Activated T-cell treated with anti-CD3 and anti-CD28 coated beads, Interleukin-2, amount 50 U/mL, for 24 hours (primary cell): ENCODE measurements at places on chromosomes 2 and 18.

DNA sequence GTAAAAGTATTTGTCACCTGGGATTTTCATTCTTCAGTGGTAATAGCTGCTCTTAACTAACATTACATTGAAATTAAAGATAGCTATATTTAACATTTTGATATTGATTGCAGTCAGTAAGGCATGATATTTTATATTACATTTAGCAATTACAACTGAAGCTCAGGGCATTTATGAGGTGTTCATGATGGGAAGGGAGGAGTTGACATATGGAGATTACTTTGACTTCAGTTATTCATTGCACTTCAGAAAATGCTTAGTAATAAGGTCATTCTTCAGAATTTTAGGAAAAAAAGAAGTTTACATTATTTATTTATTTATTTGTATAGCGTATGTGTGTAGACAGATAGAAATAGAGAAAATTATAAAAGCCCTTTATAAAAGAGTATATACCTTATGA is 352.0 kb downstream of the GALNT13 start:
- H3K27ac ChIP-seq: no peak overlapping the region
- no peak overlapping the region for H3K4me3 ChIP-seq
- H3K4me1 ChIP-seq: no peaks in the 10 kb centered on the region
- H3K36me3 ChIP-seq: no peaks in the 10 kb centered on the region

GRCh38 chr2:1501038-1501851 is 88.0 kb downstream of the TPO start:
- no peak for DNase-seq
- H3K4me1 ChIP-seq: no peaks in the 10 kb centered on the region
- H3K36me3 ChIP-seq: no peaks in the 10 kb centered on the region
- H3K4me3 ChIP-seq: no peak overlapping the region

- H3K27ac ChIP-seq: no peak overlapping the region
- H3K27me3 ChIP-seq: no peaks in the 10 kb centered on the region
These were observed 933.6 kb upstream of the SLC39A10 start for GRCh38 chr2:194723446-194723845.

- peak overlapping the region; percentile 100 for H3K4me3 ChIP-seq
- H3K27me3 ChIP-seq: no peaks in the 10 kb centered on the region
- H3K4me1 ChIP-seq: peaks cover 67% of the 10 kb centered on the region
- DNase-seq: no peak
- peak overlapping the region; percentile 100 for H3K27ac ChIP-seq
These were observed 2.0 kb downstream of the XRCC5 start for GRCh38 chr2:216111122-216111521.

DNA sequence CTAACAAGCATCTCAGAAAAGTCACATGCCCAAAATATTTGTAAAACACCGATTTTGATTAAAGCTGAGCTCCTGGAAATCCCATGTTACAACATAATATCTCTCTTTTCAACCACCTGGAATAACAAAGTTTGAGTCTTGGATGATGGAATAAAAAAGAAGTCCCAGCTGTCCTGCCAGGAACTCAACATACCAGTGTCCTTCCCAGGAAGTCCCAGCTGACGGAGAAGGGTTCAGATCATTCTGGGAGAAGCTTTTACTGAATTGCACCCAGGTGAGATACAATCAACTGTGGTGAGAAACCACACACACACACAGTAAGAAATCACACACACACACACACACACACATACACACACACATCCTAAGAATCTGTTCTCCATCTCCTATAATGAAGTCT is 413.1 kb upstream of the PKDCC start:
- no peaks in the 10 kb centered on the region for H3K36me3 ChIP-seq
- H3K27ac ChIP-seq: no peak overlapping the region
- DNase-seq: no peak
- no peaks in the 10 kb centered on the region for H3K4me1 ChIP-seq
- no peaks in the 10 kb centered on the region for H3K27me3 ChIP-seq

GRCh38 chr2:181573140-181573736 is 83.7 kb downstream of the CERKL start:
- H3K4me3 ChIP-seq: no peak overlapping the region
- no peaks in the 10 kb centered on the region for H3K36me3 ChIP-seq
- no peak overlapping the region for H3K27ac ChIP-seq
- no peak for DNase-seq

- no peaks in the 10 kb centered on the region for H3K36me3 ChIP-seq
- DNase-seq: no peak
- no peak overlapping the region for H3K27ac ChIP-seq
- no peak overlapping the region for H3K4me3 ChIP-seq
These were observed 250.5 kb upstream of the TMEM200C start for GRCh38 chr18:6145645-6146306.

DNA sequence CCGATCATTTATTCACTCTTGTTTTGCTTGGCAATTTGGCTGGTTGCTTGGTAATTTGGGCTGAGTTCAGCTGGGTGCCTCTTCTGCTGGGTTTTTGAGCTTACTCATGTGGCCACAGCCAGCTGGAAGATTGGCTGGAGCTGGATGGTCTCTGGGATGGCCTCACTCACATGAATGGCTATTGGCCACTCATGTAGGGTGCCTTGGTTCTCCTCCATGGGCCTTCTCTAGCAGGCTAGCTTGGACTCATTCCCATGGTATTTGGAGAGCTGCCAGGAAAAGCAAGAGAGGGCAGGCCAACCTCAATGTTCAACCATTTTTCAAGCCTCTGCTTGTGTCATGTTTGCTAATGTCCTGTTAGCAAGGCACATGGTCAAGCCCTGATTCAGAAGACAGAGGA is 16.9 kb downstream of the ZAP70 start:
- H3K4me1 ChIP-seq: peaks cover 57% of the 10 kb centered on the region
- H3K27me3 ChIP-seq: no peaks in the 10 kb centered on the region
- peaks cover 98% of the 10 kb centered on the region for H3K36me3 ChIP-seq
- H3K27ac ChIP-seq: peak overlapping the region; percentile 59
- no peak overlapping the region for H3K4me3 ChIP-seq

DNA sequence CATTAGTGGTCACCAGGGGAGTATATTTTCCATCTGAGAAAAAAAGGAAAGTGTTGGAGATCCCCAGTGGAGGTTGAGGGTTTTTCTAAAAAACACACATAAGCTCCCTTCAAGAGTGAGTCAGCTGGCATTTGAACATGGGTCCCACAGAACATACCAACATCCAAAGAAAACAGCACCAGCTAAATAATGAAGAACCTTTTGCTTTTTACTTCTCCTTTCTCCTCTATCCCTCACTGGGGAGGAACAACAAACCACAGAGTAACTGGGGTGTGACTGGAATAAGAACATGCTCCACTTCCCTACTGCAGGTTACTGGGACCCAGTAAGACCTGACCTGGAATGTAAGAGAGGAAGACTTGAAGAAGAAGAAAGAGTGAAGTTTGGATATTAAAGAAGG is 56.5 kb upstream of the RAPH1 start:
- H3K4me1 ChIP-seq: peaks cover 7% of the 10 kb centered on the region
- no peaks in the 10 kb centered on the region for H3K27me3 ChIP-seq
- no peak for DNase-seq
- H3K27ac ChIP-seq: no peak overlapping the region
- no peak overlapping the region for H3K4me3 ChIP-seq
